ENCODE measurements at places on chromosomes 7 and 10.

GRCh38 chr7:110941385-110941784, 149.5 kb upstream of the LRRN3 start:
- no peak for DNase-seq

DNA sequence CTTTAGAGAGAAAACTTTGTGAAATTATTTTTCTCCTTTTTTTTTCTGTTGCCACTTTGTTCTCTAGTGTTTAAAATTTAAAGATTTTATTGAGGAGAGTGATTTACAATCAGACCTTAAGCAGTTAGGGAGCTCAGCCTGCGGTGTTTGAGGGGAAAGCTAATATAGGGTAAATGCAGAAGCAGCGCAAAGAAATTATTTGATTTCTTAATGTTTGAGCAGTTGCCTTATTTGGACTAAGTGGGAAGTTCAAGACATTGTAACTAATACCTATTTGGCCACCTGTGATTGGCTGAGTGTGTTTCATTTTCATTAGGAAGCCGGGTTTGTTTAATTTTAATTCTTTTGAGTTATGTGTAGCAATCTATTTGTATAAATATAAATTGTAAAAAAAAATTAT, 25.3 kb downstream of the WAC start:
- DNase-seq: no peak

GRCh38 chr10:17464545-17464944, 10.2 kb upstream of the ST8SIA6 start:
- DNase-seq: no peak

GRCh38 chr7:151673216-151673615, 153.5 kb upstream of the RHEB start:
- no peak for DNase-seq

DNA sequence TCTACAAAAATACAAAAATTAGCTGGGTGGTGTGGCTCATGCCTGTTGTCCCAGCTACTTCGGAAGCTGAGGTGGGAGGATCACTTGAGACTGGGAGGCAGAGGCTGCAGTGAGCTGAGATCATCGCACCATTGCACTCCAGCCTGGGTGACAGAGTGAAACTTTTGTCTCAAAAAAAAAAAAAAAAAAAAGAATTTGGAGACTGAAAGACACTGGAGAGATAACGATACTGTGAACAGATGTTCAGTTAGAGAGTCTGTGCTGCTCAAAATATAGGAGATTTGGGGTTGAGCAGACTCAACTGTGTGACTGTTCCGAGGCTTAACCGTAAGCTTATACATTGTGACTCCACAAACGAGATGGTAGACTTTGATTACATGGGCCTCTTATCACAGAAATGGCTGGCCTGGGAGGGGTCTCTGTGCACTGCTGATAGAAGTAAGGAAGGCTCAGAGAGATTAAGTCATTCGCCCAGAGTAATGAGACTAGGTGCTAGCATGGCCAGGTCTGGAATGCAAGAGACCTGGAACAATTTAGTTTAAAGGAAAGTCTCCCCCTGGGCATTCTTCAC, 19.4 kb downstream of the WBP1L start:
- no peak for DNase-seq

GRCh38 chr7:155458111-155458877, at the start of gene EN2:
TSS of gene EN2 (plus strand) at chr7:155458129. CDS start at chr7:155458378, 249 bp downstream.
- no peak for DNase-seq

- no peak for DNase-seq
Observed at GRCh38 chr7:36690041-36690440, 34.3 kb downstream of the AOAH start.

DNA sequence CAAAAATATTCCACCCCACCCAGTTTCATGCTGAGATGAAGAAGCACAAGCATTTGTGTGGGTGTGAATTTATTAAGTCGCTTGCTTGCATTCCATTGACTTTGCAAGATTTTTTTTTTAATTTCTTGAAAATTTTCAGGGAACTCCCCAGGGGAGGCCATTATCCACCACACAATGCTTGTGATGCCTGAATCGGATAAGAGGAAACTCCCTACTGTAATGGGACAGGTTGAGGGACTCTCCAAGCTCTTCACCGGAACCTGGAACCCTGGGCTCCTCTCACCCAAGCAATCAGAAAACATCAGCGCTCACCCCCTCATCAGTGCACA, 153.6 kb upstream of the ZMIZ1 start:
- DNase-seq: no peak

DNA sequence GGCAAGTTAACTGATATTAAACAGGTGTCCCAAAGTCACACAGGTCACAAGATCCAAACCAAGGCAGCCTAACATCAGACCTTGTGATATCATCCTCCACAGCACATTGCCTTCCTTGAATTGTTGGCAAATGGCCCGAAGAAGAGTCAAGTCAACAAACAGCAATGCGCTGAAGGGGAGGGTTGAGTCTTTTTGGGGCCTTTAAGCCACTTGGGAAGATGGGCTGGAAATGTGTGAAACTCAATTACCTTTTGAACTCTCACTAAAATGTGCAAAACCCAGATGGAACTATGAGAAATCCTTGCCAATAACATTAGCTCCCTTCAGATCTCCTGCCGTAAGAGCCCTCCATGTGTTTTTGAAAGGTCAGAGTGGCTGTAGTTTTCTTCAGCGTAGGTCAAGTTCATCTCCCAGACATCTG, 47.9 kb upstream of the STK17A start:
- no peak for DNase-seq

GRCh38 chr10:2619916-2620315, 447.4 kb upstream of the PFKP start:
- DNase-seq: peak; percentile 42

- no peak for DNase-seq
Observed at GRCh38 chr10:63588436-63589167, 67.4 kb downstream of the REEP3 start.

DNA sequence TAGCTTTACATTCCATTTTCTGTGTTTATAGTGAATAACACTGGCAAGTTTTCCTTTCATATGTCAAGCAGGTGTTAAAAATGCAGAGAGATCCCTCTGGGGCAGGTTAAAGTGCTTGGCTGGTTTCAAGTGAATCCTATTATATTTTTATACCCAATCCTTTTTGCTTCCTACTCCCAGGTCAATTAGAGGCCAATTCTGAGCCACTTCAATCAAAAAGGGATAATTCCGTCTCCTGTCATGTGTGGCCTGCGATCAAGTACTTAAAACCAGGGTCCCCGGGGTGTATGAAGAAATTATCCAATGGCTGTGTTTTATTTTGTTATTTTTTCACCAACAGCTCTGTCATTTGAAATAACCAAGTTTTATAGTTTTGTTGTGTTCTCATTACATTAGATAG, 313.2 kb downstream of the PRPF18 start:
- DNase-seq: no peak

- DNase-seq: no peak
Observed at GRCh38 chr10:47376522-47377220, 7.4 kb downstream of the ZNF488 start.

- no peak for DNase-seq
Observed at GRCh38 chr10:60536529-60537114, 146.9 kb upstream of the ANK3 start.

GRCh38 chr10:21737106-21737505, 203.1 kb downstream of the MLLT10 start:
- DNase-seq: no peak

GRCh38 chr7:2934211-2934731, 90.2 kb upstream of the GNA12 start:
- DNase-seq: no peak

- DNase-seq: no peak
Observed at GRCh38 chr7:100745184-100745583, 11.8 kb downstream of the ZAN start.

- no peak for DNase-seq
Observed at GRCh38 chr7:90900628-90901356, 304.7 kb downstream of the CDK14 start.

DNA sequence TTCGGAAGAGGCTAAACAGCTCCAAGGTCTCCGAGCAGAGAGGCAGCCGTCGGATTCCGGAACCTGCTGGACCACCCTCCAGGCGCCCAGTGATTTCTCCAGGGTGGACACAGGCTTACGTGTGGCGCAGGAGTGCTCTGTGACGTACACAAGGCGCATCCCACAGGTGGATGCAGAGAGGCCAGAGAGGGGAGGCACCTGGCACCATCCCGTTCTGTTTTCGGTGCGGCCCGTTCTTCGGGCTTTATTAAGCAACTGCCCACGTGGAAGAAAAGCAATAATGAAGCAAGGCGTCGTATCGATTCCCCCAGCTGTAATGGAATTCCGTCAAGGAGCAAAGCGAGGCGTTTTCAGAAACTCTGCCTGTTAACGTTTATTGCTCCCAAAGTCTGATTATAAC, 163.6 kb downstream of the PTPRN2 start:
- no peak for DNase-seq

DNA sequence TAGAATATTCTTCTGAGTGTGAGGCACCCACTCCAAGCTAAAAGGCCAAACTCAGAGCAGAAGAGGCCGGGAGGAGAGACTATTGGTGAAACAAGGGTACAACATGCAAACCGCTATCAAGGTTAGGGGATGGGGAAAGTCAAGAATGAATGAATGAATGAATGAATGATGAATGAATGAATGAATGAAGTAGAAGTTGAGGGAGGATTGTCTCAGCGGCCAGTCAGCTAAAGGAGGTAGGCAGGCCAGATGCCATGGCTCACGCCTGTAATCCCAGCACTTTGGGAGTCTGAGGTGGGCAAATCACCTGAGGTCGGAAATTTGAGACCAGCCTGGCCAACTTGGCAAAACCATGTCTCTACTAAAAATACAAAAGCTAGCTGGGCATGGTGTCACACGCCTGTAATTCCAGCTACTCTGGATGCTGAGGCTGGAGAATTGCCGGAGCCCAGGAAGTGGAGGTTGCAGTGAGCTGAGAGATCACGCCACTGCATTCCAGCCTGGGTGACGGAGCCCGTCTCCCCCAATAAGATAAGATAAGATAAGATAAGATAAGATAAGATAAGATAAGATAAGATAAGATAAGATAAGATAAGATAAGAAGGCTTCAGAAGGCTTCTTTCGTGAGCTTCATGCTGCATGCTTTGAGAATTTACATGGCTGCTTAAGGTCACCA, 250.8 kb downstream of the CCDC3 start:
- no peak for DNase-seq

DNA sequence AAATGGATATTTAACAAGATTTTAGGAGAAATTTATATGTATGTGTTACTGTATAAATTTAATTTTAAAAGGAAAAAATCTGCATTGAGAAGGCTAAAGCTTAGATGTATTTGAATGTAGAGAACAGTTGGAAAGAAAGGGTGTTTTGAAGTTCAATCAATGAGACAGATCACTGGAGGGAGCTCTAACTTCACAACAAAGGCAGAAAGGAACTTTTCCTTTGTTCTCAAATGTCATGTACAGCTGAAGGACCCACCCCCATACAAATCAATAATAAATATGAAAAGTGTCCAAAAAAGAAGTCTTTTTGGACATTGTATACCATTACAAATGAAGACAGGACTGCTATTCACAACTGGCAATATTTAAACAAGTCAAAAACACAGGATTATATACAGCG, 403.4 kb downstream of the DNAJB9 start:
- DNase-seq: peak; percentile 22

DNA sequence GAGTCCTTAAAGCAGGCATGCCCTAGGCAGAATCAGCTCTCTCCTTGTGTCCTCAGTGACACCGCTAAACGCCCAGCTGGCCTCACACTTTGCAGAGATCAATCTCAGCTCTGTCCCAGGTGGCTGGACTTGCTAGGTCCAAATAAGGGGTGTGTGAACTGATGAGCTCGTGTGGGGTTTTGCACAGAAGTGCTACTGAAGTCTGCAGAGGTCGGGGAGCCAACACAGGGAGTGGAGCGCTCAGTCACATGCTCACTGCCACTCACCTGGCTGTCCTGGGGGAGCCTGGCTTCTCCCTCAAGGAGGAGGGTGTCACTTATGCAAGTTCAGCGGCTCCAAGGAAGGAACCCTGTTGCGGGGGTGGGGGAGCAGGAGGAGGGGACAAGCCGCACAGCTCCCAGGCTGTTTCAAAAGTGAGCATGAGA, 2.0 kb downstream of the ELN start:
- no peak for DNase-seq

- DNase-seq: no peak
Observed at GRCh38 chr10:116775488-116776400, 33.4 kb upstream of the HSPA12A start.

DNA sequence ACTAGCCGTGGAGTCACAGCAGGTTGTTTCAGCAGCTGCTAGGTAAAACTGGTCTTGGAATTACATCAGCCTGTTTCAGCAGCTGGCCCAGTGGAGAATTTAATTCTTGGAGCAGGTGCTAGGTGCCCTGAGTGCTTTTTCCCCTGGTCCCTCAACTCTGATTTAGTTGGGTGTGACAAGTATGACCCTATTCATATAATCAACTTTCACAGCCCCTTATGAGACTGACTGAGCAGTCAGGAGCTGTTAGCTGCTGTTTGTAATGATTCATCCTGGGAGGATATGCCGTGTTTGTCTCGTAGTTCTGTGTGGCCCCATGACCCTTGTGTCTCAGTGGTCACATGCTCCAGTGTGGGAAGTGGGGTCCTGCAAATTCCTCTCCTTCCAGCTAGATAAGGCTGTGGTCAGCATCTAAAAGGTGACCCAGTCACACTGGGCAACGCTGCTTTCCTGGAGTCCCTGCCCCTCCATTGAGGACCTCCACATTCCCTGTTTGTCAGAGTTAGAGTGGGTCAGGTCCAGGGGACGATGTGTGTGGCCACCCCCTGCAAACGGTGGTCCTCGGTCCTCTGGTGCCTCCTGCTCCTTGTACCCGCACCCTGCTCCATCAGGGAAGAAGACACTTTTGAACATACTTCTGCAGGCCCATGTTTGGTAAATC, 28.3 kb downstream of the TBATA start:
- DNase-seq: no peak

DNA sequence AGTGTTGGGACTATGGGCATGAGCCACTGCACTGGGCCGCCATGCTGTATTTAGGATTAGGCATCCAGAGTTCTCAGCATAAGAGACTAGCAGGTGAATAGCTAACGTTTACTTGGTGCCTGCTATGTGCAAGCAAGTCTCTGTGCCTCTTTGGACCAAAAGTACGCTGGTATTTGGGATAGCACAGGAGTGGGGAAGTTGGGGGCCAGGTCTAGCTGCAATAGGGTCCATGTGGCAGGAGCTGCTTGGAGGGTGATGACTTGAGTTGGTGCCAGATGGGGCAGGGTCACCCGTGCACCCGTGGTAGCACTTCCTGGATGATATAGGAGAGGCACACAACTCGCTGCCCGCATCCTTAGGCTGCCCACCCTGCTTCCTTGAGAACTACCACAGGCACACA, 22.4 kb downstream of the NACAD start:
- no peak for DNase-seq

GRCh38 chr10:68813559-68813958, 13.8 kb upstream of the STOX1 start:
- no peak for DNase-seq

GRCh38 chr10:126101736-126102135, 205.4 kb downstream of the FANK1 start:
- DNase-seq: no peak

- DNase-seq: no peak
Observed at GRCh38 chr7:159226011-159226702, 81.5 kb upstream of the VIPR2 start.

GRCh38 chr10:19096501-19097073, 48.0 kb downstream of the MALRD1 start:
- DNase-seq: no peak
